ENCODE measurements at places on chromosomes 1 and 21.

- no peak for DNase-seq
These were observed 11.2 kb downstream of the C4BPA start for GRCh38 chr1:207115269-207115668.

- no peak for DNase-seq
These were observed 142.5 kb downstream of the DAB1 start for GRCh38 chr1:57281324-57281723.

DNA sequence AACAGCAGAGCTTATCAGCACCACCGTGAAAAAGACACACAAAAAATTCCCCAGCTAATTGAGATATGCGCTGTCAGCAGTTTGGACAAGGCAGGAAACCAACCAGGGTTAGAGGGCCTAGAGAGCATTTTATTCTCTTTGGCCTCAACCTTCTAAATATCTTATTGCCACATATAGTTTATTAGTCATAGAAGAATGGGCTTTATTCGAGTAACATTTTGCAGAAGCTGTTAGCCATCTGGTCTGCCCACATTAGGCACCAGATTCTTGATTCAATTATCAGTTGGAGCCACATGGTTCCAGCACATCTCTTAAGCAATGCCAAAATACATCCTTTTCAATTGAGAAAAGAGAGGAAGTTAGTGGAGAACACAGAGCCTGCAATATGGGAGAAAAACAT lies 109.9 kb upstream of the CXADR start:
- DNase-seq: no peak

- no peak for DNase-seq
These were observed 52.1 kb upstream of the SCMH1 start for GRCh38 chr1:41294216-41294615.

- DNase-seq: no peak
These were observed 390.7 kb upstream of the ZP4 start for GRCh38 chr1:238281418-238281817.

GRCh38 chr1:15157524-15158399 lies 4.2 kb downstream of the TMEM51 start:
- no peak for DNase-seq

- no peak for DNase-seq
These were observed 19.5 kb upstream of the PSMB2 start for GRCh38 chr1:35660581-35661473.

GRCh38 chr1:218123968-218124367 lies 161.1 kb upstream of the RRP15 start:
- DNase-seq: no peak

DNA sequence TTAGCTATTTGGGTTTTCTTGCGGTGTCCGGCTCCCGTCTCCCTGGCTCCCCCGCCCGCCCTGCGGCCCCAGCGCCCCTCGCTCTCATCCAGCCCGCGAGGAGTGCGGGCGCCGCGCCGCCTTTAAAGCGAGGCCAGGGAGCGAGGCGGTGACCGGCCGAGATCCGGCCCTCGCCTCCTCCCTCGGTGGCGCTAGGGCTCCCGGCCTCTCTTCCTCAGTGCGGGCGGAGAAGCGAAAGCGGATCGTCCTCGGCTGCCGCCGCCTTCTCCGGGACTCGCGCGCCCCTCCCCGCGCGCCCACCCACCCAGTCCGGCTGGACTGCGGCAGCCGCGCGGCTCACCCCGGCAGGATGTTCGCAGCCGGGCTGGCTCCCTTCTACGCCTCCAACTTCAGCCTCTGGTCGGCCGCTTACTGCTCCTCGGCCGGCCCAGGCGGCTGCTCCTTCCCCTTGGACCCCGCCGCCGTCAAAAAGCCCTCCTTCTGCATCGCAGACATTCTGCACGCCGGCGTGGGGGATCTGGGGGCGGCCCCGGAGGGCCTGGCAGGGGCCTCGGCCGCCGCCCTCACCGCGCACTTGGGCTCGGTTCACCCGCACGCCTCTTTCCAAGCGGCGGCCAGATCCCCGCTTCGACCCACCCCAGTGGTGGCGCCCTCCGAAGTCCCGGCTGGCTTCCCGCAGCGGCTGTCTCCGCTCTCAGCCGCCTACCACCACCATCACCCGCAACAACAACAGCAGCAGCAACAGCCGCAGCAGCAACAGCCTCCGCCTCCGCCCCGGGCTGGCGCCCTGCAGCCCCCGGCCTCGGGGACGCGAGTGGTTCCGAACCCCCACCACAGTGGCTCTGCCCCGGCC lies 492 bp downstream of the HLX start:
- no peak for DNase-seq

GRCh38 chr1:236351875-236352573 lies 42.1 kb upstream of the EDARADD start:
- no peak for DNase-seq

DNA sequence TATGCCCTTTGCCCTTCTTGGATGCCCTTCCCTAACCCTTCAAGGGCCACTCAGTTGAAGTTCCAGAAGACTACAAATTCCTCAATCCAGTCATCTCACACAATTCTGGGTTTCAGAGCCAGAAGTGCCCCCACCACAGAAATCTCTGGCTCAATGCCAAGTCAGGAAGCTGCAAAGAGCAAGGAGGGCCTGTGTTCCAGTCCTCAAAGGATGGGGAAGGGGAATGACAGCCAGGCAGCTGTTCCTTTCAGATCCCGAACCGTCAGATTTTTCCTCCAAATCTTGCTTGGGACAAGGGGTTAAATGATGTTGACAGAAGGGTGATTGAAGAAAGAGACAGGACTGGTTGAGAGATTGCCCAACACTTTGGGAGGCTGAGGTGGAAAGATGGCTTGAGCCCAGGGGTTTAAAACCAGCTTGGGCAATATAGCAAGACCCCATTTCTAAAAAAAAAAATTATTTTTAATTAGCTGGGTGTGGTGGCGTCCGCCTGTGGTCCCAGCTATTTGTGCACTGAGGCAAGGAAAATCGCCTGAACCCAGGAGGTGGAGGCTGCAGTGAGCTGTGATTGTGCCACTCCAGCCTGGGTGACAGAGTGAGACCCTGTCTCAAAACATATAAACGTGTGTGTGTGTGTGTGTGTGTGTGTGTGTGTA lies 716 bp upstream of the HPDL start:
- DNase-seq: no peak

DNA sequence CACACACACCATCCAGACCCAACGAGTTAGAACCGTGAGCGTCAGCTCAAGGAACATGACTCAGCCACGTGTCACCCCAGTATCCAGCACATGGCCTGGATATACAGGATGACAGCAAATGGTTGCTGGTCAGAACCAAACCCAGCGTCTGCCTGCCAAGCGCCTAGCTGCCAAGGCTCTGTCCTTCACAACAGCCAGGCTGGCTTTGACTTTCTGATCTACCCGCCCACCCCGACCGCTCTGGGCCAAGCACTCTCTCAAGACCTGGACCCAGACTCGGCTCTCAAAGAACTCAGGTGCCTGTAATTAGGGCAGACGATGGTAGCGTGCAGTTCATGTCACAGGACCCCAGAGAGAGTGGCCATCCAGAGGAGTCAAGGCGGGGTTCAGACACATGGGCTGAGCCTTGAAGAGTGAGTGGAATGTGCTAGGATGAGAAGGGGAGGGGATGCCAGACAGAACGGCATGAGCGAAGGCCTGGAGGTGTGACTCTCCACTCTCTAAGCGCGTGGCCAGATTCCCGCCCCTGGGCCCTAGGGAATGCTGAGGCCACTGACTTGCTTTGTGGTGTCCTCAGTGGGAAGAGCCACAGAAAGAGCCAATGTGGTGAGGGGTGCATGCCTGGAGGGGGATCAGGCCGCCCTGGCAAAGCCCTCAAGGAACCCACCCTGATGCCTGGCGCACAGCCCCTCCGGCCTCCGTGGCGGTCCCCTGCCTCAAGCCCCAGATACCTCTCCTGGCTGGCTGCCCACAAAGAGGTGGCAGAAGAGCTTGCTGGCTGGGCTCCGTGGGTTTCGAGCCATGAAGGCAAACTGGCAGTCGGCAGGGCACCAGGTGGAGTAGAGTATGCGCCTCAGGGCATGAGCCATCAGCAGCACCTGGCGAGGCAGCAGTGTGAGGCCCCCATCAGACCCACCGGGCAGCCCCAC lies 7.0 kb downstream of the SH2D5 start:
- no peak for DNase-seq

DNA sequence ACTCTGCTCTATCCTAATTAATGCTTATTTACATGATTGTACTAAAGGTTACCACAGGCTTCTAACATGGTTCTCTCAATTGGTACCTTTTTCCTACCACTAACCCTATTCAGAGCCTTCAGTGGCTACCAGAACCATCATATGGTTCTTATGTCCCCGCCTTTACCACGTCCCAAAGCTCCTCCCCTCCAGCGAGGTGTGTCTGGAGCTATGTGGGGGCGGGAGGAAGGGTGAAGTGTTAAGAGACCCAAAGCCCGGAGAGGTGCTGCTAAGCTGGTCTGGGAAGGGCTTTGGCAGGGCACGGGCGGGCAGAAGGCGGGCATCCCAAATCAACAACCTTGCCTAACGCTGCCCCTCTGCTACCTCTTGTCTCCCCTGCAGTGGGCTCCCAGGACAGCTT lies 10.0 kb downstream of the SPATA46 start:
- no peak for DNase-seq

- no peak for DNase-seq
These were observed 107.5 kb downstream of the RGL1 start for GRCh38 chr1:183912265-183912886.

DNA sequence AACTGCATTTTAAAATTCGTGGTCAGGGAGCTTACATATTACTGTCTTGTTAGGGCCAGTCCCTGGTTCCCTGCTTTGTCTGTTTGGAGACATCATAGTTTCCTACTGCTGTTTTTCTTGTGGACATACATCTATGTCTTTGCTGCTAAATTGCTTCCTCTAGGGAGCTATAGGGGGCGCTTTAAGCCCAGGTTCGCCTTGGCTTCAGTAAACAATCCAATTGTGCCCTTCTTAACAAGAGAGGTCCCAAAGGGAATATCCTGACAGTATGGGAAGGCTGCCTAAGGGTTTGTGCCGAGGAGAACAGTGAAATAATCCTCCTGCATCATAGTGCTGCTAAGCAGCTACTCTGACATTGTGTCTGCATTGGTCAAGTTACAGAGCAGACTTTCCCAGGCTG lies 112.5 kb downstream of the USH2A start:
- DNase-seq: peak; percentile 37

GRCh38 chr1:177849130-177849529 lies 120.7 kb downstream of the SEC16B start:
- no peak for DNase-seq

- DNase-seq: no peak
These were observed 6.8 kb downstream of the AKIRIN1 start for GRCh38 chr1:38997901-38998190.

GRCh38 chr21:26409735-26410134 lies 163.4 kb downstream of the CYYR1 start:
- no peak for DNase-seq

GRCh38 chr1:42005530-42005929 lies 86.8 kb upstream of the HIVEP3 start:
- DNase-seq: no peak

DNA sequence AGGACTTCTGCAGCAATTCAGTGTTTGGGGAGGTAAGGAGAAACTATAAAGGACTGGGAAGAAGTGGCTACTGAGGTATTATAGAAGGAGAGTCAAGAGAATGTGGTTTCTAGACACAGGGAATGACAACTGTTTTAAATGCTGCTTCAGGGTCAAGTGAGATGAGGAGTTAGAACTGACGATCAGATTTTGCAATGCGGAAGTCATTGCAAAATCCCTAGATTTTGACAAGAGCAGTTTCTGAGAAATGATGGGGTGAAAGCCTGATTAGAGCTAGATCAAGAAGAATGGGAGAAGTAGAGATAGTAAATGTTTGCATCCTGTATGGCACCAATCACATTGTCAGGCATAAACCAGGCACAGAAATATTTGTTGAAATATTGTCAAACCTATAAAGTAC lies 4.7 kb upstream of the TSNAX start:
- no peak for DNase-seq

DNA sequence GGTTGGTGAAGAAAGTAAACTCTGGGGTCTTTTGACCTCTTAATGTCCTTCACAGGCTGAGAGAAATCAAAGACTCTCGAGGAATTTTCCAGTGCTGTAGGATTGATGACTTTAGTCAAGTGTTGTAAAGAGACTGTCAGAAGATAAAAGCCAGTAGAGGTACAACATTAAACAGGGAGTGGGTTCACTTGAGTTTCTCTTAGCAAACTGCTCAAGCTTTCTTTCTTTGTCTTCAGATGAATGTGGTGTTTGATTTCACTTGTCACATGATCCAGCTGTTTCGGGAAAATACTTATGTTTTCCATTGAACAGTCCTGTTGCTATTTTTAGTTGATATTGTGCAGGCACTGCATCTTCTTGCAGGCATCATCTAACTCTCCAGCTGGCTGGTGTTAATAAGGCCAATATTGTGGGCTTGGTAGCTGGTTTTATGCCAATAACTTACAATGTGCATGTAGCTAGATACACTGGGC lies 45.6 kb downstream of the XCL2 start:
- DNase-seq: no peak

DNA sequence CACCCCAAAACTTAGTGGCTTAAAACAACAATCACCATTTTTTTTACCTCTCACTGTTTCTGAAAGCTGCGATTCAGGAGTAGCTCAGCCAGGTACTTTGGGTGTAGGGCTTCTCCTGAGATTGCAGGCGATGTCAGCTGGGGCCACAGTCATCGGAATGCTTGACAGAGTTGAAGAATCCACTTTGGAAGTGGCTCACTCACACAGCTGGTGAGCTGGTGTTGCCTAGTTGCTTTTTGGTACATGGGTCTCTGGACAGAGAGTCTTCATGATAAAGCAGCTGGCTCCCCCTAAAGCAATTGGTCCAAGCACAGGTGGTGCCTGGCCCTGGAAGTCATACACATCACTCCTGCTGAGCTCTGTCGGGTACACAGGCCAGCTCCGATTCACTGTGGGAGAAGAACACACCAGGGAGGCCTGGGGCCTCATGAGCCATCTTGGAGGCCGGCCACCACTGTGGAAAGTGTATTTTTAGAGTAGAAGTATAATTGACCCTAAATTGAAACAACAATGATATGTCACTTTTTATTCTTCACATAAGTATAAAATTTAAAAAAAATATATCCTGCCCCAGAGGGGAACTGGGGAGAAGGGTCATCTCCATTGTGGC lies 75.2 kb upstream of the GALNT2 start:
- no peak for DNase-seq

GRCh38 chr1:156291226-156292061 lies 4.0 kb downstream of the GLMP start:
- peak; percentile 55 for DNase-seq

GRCh38 chr1:85947186-85947585 lies 209.4 kb downstream of the COL24A1 start:
- DNase-seq: no peak

GRCh38 chr21:35585155-35585554 lies 475.2 kb downstream of the SETD4 start:
- no peak for DNase-seq

Measured in NCI-H2029 treated with DMSO at 0.1 percent for 48 hours (cell line).